ENCODE measurements at places on chromosomes 4 and X. TPM values are rescaled to one million over a fixed set of nuclear protein-coding genes. Genes with fewer than 3 reads are reported as not detected.

The PNMA6A gene
- 1.1 TPM for total RNA-seq

The SNCA gene
- 148 TPM for total RNA-seq

The CXorf66 gene
- not detected for total RNA-seq

The LRIT3 gene
- not detected for total RNA-seq

The SULT1E1 gene
- 3.4 TPM for total RNA-seq

The USP38 gene
- total RNA-seq: 22.4 TPM

The ADH1A gene
- total RNA-seq: not detected

GRCh38 chr4:112910109-112910736 is 139.2 kb upstream of the ANK2 start:
- peak; percentile 39 for DNase-seq

DNA sequence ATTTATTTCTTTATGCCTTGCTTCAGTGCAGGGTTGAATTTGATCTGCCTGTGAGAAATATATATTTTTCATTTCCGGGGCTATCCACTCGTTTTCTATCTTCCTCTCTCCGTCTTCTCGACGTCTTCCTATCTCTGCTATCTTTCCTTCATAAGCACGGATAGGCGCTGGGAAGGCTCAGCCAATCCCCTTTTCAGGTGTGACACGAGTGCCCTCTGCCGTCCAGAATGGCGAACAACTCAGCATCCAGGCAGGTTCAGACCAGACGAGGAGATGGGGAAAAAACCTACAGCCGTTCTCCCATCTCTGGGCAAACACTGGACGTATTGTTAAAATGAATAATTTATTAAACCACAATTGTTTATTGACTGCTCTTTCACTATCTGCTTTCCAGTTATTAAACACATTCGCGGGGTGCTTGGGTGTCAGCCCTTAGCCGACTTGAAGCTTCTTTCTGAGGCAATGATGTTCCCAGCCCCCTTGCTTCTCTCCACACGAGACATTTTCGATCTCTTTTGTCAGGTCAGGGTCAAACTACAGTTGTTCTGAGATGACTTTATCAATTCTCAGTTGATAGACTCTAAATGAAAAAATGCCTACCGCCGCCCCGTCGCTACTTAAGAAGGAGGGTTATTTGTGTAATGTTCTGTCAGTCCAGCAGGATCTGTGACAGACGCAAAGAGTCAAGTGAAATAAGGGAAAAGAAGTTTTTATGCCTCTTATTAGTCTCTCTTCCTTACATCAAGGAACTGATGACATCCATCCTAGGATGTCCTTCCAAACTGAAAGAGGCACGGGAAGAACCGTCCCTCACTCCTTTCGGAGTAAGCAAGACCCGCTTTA is 96.3 kb upstream of the NOCT start:
- peak; percentile 81 for DNase-seq

- no peak for DNase-seq
Observed at GRCh38 chr4:138291431-138291830, 49.3 kb upstream of the SLC7A11 start.

- DNase-seq: no peak
Observed at GRCh38 chrX:27987862-27988646, 6.8 kb upstream of the DCAF8L1 start.

- DNase-seq: peak; percentile 31
Observed at GRCh38 chrX:276581-277201, 4.5 kb upstream of the PLCXD1 start.

DNA sequence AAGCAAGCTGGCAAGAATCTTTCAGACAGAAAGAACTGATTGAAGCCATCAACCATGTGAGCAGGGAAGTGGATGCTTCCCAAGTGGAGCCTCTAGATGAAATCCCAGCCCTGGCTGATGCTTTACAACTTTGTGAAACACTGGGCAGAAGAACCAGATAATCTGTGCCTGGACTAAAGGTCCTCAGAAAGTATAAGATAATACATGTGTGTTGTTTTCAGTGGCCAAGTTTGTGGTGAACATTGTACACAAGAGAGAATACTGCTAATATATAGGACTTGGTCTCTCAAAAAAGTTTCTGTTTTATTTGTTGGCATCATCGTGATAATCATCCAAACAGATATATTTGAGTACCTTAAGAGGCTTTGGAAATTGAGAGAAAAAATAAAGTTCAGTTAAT is 1367.8 kb upstream of the IGFBP7 start:
- no peak for DNase-seq

GRCh38 chr4:88144048-88144447 is 14.4 kb downstream of the ABCG2 start:
- DNase-seq: no peak

GRCh38 chrX:25019707-25020390 is 4.1 kb upstream of the ARX start:
- no peak for DNase-seq

GRCh38 chr4:36283912-36284465 is 2.6 kb downstream of the DTHD1 start:
- no peak for DNase-seq

DNA sequence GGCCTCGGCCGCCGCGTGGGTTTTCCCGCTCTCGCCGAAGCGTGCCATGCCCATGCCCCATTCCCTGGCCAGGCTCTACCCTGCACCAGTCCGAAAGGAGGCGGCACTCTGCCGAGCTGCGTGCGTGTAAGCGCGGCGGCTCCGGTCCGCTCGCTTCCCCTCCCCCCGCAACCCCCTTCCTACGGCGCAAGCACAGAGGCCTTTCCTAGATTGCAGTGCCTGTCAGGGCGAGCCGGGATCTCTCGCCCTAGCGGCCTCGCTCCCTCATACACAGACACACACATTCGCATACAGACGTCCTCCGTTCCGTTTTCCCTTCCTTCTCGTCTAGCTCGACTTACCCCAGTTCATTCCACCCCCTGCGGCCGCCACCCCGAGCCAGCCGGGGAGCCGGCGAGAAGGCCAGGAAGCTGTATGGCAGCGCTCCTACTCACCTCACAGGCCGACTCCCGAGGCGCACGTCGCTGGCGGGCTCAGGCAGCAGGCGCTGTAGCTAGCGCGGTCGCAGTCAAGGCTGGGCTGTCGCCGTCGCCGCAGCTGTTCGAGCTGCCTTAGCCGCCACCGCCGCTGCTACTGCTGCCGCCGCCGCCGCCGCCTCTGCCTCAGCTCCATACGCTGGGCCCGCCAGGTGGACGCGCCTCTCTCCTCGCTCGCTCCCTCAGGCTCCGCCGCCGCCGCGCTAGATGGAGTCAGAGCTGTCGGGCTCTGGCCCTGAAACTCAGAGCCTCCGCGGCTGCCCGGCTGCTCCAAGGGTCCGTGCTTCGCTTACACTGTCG is 615 bp downstream of the NEXMIF start:
- peak; percentile 23 for DNase-seq

- no peak for DNase-seq
Observed at GRCh38 chrX:124229374-124229773, 103.1 kb upstream of the TEX13D start.
